ENCODE measurements at places on chromosomes 12 and 14. TPM values are rescaled to one million over a fixed set of nuclear protein-coding genes. Genes with fewer than 3 reads are reported as not detected.

The IFI27L1 gene
- total RNA-seq = 2.6 TPM

The CDC42BPB gene
- 38.4 TPM for total RNA-seq

DNA sequence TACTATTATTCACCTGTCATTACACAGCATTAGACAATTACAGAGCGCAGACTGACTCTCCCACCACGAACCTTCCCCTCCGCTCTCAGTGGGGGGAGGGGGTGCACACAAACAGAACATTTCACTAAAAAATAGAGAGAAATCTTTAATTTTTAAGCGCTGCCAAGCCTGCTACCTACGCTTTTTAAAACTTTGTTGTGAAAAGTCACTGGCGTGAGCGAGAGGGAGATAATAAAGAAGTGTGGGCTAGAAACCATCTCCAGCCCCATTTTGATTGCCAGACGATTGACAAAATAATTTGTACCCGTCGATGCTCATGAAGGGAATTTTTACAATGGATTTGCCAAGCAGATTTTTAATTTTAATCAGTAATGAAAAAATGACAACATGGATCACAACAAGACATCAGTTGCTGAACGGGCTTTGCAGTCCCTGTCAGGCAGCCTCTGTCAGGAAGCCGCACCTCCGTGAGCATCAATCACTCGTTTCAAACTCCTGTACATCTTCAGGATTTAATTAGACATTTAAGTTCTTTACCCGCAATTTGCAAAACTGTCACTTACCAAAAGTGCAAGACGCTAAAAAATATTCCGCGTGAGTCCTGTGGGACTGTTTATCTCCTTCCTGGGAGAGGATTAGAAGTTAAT is 209.1 kb downstream of the BCL11B start:
- DNase-seq = no peak

- no peak for DNase-seq
Measured at GRCh38 chr12:61701471-61701870, 558.7 kb upstream of the USP15 start.

DNA sequence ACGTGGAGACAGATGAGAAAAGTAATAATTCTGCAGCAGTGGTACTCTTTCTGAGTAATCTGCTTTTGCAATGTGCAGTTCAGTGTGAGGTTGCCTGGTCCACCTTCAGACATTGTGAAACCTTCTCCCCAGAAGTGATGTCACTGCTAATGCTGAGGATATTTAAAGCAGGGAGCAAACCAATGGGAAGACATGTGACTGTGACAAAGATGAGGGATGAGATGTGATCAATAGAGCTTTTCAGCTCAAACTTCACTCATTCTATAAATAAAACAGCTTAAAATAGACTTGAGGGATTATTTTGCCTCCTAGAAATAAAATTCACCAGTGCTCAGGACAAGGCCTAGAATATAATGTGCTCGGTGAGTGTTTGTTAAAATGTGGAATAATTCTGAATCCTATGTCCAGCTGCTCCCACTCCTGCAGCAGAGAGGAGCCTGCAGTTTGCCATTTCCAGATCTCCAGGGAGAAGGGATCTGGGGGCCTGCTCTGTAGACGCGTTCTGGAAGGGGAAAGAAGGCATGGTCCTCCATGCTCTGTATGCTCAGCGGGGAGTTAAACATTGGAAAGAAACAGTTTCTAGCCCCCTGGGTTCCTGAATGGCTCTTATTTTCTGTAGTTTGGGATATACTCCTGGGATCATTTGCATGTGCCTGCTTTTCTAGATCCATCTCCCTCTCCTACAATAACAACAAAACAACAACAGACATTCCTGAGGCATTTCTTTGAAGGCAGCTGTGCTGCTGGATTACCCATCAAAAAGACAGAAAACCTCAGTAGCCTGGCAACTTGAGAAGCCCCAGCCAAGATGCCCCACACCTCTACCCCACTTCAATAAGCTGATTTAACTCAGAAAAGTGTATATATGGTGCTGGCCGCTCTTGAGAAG is 8.9 kb downstream of the SLC7A8 start:
- DNase-seq = no peak

DNA sequence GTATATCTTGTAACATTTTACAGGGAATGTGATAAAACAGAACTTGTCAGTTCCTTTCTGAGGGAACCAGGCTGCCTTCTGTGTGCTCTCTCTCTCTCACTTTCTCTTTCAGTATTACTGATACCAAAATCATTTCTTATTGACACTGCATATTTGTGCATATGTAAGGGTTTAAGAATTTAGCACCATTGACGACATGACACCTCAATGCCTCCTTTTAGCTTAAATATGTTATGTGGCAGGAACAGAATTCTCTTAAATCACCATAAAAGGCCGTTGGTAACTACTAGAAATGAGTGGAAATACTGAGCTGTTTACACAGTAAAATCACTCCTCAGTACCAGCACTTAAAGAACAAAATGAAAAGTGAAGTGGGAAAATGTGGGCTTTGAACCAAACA is 457.7 kb upstream of the SYT1 start:
- no peak for DNase-seq
